KBM-7 (cell line): ENCODE measurements at places on chromosomes 2 and 18.

DNA sequence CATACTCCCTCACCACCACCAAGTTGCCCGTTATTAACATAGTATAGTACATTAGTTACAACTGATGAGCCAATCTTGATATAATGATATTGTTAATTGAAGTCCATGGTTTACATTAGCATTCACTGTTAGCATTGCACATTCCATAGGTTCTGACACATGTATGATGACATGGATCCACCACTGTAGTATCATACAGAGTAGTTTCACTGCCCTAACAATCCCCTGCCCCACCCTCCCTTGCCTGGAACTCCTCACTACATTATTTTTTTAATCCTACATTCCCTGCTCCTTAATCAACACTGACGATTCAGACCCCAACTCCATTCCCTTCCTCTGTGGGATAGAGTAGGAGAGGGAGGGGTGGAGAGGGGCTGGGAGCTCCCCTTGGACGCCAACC is 20.2 kb upstream of the ST3GAL5 start:
- no peak for DNase-seq

DNA sequence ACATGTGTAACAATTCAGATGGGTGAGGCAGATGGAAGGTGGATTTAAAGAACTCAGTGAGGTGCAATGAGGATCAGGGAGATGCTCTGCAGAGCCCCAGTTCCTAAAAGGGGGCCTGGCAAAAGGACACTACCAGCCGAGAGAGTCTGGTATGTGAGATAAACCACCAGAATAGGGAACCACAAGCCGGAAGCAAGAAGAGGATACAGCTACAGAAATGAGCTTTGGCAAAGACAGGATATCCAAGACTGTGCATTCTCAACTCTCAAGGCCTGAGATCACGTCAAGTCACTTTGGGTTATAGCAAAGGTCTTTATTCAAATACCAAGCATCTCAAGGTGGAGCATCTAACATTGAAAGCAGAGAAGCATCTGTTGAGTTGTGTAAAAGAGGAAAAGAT is 293.5 kb downstream of the ARHGAP15 start:
- DNase-seq: peak; percentile 78

- DNase-seq: no peak
Observed at GRCh38 chr2:144217853-144218633, 301.9 kb downstream of the ZEB2 start.

DNA sequence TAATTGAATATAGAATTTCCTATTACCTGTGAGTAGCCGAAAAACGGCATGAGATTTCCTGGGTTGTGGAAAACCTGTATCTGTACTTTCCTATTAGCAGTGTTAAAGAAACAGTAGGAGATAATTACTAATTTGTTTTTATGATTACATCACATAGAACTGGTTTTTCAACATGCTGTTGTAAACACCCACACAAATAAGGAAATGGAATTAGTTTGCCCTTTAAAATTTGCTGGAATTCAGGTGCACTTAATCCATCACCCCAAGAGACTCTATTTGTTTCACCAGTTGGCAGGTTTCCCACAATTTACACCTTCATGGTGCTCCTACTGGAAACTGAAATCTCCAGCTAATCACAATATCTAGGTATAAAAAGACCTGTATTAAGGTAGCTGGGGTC is 274.1 kb upstream of the SLC8A1 start:
- no peak for DNase-seq

GRCh38 chr2:127577973-127578372 is 42.5 kb downstream of the MYO7B start:
- no peak for DNase-seq

DNA sequence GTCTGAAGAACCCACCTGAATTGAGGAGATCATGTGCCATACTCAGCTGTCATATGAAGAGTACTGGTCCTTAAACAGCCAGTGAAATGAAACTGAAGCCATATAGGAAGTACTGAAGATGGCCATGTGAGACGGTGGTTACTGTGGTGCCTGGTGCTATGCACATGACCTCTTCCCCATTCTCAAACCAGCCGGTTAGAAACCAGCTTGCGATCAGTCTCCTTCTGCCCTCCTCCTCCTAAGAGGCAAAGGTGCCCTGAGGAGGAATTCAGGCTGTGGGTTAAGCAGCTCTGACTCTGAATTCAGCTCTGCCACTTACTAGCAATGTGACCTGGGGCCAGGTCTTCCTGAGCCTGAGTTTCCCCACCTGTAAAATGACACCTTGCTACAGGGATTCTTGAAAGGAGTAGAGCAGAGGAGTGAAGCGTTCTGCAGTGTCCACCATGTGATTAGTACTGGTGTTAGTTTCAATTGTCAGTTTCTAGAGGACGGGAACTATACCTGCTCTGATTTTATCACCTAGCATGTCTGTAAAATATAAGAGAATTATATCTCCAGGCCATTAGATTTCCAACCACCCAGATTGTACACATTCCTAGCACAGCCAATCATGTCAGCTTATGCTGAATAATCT is 5.1 kb downstream of the FECH start:
- DNase-seq: peak; percentile 83

- DNase-seq: no peak
Observed at GRCh38 chr2:157444641-157445040, 752 bp upstream of the CYTIP start.

GRCh38 chr2:187906021-187906420 is 351.8 kb upstream of the TFPI start:
- DNase-seq: no peak

DNA sequence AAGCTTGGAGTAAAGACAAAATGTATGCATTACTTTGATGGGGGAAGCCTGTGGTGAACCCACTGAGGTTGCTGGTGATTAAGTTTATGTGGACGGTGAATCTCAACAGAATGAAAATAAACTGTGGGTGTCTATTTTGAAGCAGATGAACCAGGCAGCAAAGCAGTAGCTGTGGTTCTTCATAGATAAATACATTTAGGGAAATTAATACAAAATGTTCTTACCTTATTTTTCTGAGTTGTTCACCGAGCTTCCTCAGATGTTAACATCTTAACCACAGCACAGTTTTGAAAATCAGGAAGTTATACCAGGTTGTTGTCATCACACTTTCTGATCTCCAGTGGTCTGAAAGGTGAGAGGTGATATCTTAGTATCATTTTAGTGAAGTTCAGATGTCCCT is 53.9 kb downstream of the NCK2 start:
- DNase-seq: peak; percentile 80
